ENCODE measurements at places on chromosomes 3 and 15. TPM values are rescaled to one million over a fixed set of nuclear protein-coding genes. Genes with fewer than 3 reads are reported as not detected.

- H3K4me3 ChIP-seq, result no peak overlapping the region
- H3K27me3 ChIP-seq, result no peaks in the 10 kb centered on the region
- no peak for DNase-seq
- peaks cover 4% of the 10 kb centered on the region for H3K4me1 ChIP-seq
These were observed 5.7 kb upstream of the CCDC80 start for GRCh38 chr3:112646623-112647022.

GRCh38 chr3:174820885-174821284, 38.2 kb upstream of the NAALADL2 start:
- no peak overlapping the region for H3K4me3 ChIP-seq
- no peak for DNase-seq
- H3K27me3 ChIP-seq, result no peaks in the 10 kb centered on the region
- H3K36me3 ChIP-seq, result no peaks in the 10 kb centered on the region
- no peak overlapping the region for H3K27ac ChIP-seq

DNA sequence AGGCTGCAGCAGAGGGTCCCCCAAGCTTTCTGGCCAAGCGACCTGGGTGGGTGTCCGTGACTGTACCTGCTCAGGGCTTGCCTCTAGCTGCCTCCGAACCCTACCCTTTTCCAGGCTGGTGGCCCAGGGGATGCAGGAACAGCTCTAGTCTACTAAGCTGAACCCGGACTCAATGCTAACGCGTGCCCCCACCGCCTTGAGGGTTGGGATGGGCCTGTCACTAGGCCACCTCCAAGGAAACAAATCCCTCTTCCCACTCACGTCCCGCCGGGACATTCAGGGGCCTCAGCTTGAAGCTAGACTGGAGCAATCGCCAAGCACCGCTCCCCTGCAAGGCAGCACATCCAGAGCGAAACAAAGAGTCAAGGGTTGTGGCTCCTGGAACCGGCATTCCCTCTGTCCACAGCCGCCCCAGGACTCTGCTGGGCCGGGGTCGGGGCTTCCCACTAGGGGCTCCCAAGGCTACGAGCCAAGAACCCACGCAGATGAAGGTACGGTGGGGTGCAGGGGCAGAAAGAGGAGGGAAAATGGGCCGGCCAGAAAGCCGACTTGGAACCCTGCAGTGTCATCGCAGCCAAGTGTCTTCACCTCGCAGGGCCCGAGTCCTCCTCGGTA, 2.9 kb downstream of the FBXL22 start:
- DNase-seq, result no peak
- H3K4me3 ChIP-seq, result peak overlapping the region; percentile 16
- H3K27me3 ChIP-seq, result no peaks in the 10 kb centered on the region
- peak overlapping the region; percentile 90 for H3K27ac ChIP-seq

GRCh38 chr3:135898774-135899173, 66.8 kb upstream of the PPP2R3A start:
- no peak overlapping the region for H3K27ac ChIP-seq
- no peaks in the 10 kb centered on the region for H3K27me3 ChIP-seq
- H3K4me1 ChIP-seq, result peaks cover 10% of the 10 kb centered on the region
- no peak for DNase-seq
- H3K4me3 ChIP-seq, result no peak overlapping the region

CLRN1 gene
- not detected for total RNA-seq

GRCh38 chr3:76811418-76811817, 228.5 kb upstream of the ROBO2 start:
- no peak overlapping the region for H3K4me3 ChIP-seq
- DNase-seq, result no peak
- H3K27me3 ChIP-seq, result no peaks in the 10 kb centered on the region
- no peaks in the 10 kb centered on the region for H3K36me3 ChIP-seq
- no peak overlapping the region for H3K27ac ChIP-seq

DNA sequence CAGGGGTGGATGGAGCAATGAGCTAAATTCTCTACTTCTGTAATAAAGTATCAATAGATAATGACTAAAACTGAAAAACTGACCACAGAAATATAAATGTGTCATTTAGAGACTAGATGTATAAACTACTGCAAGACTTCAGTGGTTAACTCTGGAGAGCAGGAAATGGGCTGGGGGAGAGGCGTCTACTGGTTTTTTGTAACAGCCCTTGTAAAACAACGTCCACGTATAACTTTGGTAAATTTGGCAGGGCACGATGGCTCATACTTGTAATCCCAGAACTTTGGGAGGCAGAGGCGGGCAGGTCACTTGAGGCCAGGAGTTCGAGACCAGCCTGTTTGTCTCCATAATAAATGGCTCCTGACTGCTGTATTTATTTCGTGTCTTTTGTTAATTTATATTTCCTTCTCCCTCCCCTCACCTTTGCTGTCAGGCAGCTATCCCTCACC, 12.5 kb downstream of the RAB27A start:
- no peak for DNase-seq
- no peaks in the 10 kb centered on the region for H3K36me3 ChIP-seq
- peaks cover 19% of the 10 kb centered on the region for H3K4me1 ChIP-seq
- no peaks in the 10 kb centered on the region for H3K27me3 ChIP-seq

H1-8 gene
- not detected for total RNA-seq

DNA sequence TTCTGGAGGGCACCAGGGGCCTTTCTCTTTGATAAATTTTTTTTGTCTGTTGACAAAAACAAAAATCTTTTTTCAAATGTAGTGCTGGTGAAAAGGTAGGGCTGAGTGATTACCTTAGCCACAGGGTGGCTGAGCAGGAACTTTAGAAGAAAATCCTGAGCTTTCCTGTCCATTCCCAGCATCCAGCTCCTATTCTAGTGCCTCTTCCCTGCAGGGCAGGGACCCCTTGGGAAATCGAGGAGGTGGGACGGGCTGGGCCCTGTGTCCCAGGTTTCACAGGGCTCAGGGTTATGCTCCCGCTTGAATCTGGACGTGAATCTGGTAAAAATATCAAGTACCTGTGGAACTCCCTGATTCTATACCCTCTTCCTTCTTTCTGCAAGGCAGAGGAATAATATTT, 31.7 kb downstream of the EDEM1 start:
- H3K27me3 ChIP-seq, result no peaks in the 10 kb centered on the region
- no peak for DNase-seq
- H3K36me3 ChIP-seq, result peaks cover 10% of the 10 kb centered on the region
- H3K27ac ChIP-seq, result no peak overlapping the region

LSMEM2 gene
- not detected for total RNA-seq

FBXO40 gene
- not detected for total RNA-seq

GRCh38 chr3:169498336-169498735, 165.2 kb downstream of the MECOM start:
- H3K4me3 ChIP-seq, result no peak overlapping the region
- H3K27me3 ChIP-seq, result no peaks in the 10 kb centered on the region
- peaks cover 35% of the 10 kb centered on the region for H3K4me1 ChIP-seq
- no peaks in the 10 kb centered on the region for H3K36me3 ChIP-seq
- H3K27ac ChIP-seq, result no peak overlapping the region
- no peak for DNase-seq

GRCh38 chr3:11622586-11623550, 20.8 kb downstream of the VGLL4 start:
- H3K4me1 ChIP-seq, result peaks cover 58% of the 10 kb centered on the region
- H3K27me3 ChIP-seq, result no peaks in the 10 kb centered on the region
- H3K27ac ChIP-seq, result no peak overlapping the region
- no peak overlapping the region for H3K4me3 ChIP-seq

GRCh38 chr15:40471808-40472150, 995 bp downstream of the CHST14 start:
- peak; percentile 59 for DNase-seq
- H3K4me1 ChIP-seq, result peaks cover 19% of the 10 kb centered on the region
- no peaks in the 10 kb centered on the region for H3K27me3 ChIP-seq
- H3K27ac ChIP-seq, result peak overlapping the region; percentile 91
- no peaks in the 10 kb centered on the region for H3K36me3 ChIP-seq

SIAH2 gene
- total RNA-seq, result 30.3 TPM

CNOT10 gene
- total RNA-seq, result 10.4 TPM

All from body of pancreas (tissue), 4 donors.